ENCODE measurements at places on chromosomes 3 and 15.

DNA sequence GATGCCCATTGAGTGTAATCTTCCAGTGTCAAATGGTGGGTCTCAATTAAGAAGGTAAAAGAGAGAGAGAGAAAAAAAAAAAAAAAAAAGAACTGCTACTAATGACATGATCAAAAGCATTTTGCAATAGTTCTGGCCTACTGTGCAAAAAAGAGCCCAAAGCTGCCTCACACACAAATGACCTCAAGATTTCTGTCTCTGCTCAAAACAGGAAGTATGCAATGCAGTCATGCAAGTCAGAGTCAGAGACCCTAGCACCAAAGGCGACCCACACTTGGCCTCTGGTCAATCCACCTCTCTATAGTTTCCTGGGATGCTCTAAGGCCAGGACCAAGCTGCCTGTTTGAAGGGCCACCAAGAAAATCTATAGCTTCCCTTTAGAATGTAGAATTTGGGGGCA is 323.5 kb downstream of the VPS13C start:
- DNase-seq: no peak

- DNase-seq: no peak
These were observed 313.4 kb upstream of the DNAJC19 start for GRCh38 chr3:181302960-181303359.

GRCh38 chr3:195880037-195880431 is 28.3 kb downstream of the TNK2 start:
- no peak for DNase-seq

- peak; percentile 48 for DNase-seq
These were observed 44.7 kb downstream of the FAM43A start for GRCh38 chr3:194730365-194730764.

DNA sequence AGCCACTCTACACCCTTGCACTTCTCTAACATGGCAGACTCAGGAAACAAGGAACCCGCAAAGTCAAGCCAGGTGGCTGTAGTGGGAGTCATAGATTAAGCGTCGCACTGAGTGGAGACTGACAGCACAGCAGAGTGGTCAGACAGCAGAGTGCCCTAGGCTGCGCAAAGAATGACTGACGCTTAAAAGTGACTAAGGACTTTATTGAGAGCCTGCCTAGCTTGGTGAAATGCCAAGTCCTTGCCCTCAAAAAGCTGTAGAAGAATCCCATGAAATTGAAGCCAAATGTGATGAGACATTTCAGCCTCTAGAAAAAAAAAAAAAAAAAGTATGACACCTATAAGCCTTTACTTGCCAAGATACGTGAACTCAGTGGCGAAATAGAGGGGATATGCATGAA is 30.2 kb downstream of the NCEH1 start:
- DNase-seq: no peak

GRCh38 chr3:45946307-45946706 is 3.0 kb downstream of the CXCR6 start:
- DNase-seq: peak; percentile 10

GRCh38 chr3:140769951-140770350 is 92.1 kb downstream of the TRIM42 start:
- DNase-seq: no peak

DNA sequence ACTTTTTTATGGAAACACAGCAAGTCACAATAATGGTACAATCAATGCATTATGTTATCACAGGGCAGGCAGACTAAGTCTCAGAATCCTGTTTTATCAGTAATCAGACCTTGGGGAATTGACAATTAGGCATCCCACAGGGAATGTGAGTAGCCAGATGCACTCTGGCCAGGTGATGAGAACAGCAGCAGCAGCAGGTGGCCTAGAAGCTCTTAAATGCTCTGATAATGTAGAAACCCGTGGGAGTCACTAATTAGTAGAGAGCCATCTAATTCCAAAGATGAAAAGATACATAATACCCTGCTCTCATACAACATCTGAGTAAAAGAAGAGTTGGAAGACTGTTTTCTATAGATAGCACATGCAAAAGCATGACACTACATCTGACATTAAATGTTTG is 12.6 kb downstream of the CEP152 start:
- peak; percentile 94 for DNase-seq

- DNase-seq: no peak
These were observed 23.2 kb downstream of the GPR15 start for GRCh38 chr3:98555025-98555379.

DNA sequence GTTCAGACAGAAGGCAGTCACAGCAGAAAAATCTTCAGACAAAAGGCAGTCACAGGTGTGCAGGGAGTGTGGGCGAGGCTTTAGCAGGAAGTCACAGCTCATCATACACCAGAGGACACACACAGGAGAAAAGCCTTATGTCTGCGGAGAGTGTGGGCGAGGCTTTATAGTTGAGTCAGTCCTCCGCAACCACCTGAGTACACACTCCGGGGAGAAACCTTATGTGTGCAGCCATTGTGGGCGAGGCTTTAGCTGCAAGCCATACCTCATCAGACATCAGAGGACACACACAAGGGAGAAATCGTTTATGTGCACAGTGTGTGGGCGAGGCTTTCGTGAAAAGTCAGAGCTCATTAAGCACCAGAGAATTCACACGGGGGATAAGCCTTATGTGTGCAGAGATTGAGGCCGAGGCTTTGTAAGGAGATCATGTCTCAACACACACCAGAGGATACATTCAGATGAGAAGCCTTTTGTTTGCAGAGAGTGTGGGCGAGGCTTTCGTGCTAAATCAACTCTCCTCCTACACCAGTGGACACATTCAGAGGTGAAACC is 27.6 kb downstream of the ZNF589 start:
- no peak for DNase-seq

DNA sequence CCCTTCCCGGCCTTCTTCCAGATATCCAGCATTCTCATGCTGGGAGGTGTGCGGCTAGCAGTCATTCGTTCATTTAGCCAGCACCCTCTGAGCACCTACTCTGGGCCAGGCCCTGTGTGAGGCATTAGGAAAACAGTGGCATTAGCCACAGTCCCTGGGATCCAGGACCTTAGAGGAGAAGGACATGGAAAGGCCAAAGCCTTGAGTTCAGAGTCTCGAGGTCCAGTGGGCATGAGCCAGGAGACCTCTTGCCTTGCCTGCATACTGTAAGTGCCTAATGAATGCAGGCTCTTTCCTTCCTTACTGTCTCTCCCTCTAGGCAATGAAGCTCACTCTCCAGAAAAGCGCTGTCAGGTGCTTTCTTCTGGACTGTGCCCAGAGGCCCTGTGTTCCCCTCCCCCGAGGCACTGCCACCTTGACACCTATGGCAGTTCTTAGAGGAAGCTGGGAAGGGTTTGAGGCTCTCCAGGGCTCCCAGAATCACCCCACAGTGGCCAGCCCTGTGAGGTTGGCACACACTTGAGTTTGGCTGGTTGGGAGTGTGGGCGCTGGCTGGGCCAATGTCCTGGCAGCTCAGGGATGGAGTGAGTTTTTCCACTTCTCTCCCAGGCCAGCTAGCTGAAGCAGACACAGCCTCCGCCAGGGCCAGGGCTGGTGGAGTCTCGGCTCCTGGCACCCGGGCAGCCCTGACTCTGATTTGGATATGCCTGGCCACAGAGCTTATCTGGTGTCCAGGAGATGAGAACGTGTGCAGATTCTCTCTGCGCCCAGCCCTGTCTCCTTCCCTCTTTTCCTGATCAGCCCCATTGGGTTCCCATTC is 5.4 kb downstream of the CORO2B start:
- no peak for DNase-seq

DNA sequence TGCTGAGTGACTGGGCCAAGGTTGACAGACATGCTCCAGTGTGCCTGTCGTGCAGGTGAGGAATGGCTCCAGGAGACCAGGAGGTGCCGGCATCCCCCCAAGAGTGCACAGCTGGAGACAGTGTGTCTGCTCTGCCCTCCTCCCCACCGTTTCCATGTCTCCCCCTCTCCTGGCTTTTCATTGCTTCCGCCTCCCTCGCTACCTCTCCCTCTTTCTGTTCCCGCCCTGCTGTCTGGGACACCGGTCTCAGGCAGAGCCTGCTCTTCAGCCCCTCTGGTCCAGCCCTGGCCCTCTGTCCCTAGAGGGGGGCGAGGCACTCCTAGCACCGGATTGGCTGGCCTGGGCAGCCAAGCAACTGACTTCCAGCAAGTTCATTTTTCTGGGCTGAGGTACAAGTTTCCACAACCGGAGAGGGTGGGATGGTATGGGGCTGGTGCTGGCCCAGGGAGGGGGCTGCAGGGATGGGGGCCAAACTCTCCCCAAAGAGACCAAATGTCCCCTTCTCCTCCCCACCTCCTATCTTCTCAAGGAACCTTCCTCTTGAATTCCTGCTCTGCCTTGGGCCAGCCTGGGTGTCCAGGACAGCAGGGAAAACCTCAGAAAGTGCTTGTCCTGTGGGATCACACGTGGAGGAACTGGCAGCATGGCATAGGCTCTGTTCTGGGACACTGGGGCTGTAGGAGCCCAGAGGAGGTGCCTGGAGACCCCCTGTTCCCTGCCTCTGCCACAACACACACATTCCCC is 32.6 kb downstream of the PRKCD start:
- no peak for DNase-seq

DNA sequence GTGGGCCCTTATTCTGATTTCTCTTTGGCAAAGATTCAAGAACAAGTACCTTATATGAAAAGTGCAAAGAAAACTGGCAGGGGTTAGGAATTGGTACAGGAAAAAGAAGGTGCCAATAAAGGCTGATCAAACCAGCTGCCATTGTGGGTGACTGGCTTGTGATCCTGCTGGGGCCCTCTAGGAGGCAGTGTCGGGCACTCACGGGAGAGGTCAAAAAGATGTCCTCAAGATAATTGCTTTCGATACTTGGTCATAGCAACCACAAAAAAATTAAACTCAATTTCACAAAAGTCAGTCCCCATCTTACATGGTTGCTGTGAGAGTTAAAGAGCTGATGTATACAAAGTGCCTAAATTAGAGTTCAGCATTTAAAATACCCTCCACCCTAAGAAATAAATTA is 31.0 kb upstream of the CAV3 start:
- DNase-seq: peak; percentile 40

DNA sequence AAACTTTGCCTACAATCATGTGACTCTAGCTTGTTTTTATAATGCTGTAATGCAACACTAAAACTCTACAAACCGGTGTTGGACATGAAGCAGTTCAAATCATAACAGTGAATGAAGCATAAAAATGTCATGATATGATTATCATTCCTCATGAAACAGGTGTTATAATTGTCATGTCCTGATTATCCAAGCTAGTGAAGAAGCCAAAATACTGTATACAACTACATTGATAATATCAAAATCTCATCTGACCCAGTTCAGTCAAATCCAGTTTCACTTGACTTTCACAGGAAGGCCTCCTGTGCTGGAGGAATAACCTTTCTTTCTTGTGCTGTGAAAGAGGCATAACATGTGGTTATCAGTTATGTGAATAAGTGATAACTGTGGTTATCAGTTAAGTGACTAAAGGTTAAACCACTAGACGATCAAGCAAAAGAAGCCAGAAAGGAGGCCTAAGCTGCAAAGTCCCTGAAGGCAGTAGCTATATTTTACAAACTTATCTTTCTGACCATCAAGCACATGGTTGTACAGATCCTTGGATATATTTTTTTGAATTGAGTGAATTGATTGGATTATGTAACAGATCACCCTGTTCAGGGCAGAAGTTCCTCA is 296.4 kb downstream of the TUSC7 start:
- peak; percentile 5 for DNase-seq

DNA sequence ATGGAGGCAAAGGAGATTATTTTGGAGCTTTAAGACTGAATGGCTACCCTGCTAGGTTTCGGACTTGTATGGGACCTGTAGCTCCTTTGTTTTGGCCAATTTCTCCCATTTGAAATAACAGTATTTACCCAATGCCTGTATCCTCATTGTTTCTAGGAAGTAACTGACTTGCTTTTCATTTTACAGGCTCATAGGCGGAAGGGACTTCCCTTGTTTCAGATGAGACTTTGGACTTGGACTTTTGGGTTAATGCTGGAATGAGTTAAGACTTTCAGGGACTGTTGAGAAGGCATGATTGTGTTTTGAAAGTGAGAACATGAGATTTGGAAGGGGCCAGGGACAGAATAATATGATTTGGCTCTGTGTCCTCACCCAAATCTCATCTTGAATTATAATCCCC is 10.5 kb downstream of the EIF5A2 start:
- DNase-seq: no peak

- DNase-seq: peak; percentile 49
These were observed 23.8 kb downstream of the SEMA6D start for GRCh38 chr15:47741082-47741481.

GRCh38 chr15:77027111-77027696 is 32.3 kb downstream of the PSTPIP1 start:
- DNase-seq: no peak

DNA sequence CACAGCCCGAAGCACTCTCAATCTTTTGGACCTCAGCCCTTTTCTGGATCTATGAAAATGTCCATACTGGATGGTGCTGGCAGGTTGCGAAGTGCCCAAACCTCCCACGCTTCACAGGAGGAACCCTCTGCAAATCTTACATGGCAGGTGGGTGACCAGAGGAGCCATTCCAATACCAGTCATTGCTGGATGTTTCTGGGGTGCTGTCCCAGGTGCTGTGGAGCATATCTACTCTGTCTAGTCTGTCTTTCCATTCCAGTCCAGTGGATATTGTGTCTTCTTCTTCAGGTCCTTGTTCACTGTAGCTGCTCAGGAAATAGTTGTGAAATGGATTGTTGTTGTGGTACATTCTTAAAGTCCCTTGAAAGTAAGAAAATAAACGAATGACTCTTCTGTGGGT is 10.7 kb upstream of the ADIPOQ start:
- no peak for DNase-seq

DNA sequence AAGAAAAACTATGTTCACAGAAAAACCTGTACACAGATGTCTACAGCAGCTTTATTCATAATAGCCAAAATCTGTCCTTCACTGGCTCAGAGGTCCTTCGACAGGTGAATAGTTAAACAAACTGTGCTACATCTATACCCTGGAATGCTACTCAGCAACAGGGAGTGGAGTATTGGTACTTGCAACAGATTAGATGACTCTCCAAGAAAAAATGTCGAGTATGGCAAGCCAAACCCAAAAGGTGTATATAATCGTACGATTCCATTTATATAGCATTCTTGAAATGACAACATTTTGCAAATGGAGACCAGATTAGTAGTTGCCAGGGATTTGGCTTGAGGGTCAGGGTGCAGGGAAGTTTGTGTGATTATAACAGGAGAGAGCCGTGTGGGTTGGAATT is 22.4 kb upstream of the RGMA start:
- no peak for DNase-seq
